Activated gamma-delta T cell treated with anti-CD3 and anti-CD28 coated beads, Interleukin-2, amount 50 U/mL, for 16 hours (primary cell): ENCODE measurements at places on chromosomes 7 and 10.

GRCh38 chr7:97313900-97314299, 196.4 kb downstream of the SDHAF3 start:
- no peak for DNase-seq

GRCh38 chr10:88408096-88408495, 175.0 kb downstream of the RNLS start:
- no peak for DNase-seq

DNA sequence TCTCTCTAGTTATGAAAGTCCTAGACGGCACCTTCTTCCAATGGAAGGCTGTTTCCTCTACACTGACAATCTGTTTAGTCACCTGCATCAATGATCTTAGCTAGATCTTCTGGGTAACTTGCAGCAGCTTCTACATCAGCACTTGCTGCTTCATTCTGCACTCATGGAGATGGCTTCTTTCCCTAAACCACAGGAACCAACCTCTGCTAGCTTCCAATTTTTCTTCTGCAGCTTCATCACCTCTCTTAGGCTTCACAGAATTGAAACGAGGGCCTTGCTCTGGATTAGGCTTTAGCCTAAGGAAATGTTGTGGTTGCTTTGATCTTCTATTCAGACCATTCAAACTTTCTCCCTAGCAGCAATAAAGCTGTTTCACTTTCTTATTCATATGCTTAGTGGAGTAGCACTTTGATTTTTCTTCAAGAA, 24.6 kb downstream of the NAMPT start:
- no peak for DNase-seq

GRCh38 chr10:29767968-29768367, 133.2 kb upstream of the SVIL start:
- DNase-seq, result no peak

DNA sequence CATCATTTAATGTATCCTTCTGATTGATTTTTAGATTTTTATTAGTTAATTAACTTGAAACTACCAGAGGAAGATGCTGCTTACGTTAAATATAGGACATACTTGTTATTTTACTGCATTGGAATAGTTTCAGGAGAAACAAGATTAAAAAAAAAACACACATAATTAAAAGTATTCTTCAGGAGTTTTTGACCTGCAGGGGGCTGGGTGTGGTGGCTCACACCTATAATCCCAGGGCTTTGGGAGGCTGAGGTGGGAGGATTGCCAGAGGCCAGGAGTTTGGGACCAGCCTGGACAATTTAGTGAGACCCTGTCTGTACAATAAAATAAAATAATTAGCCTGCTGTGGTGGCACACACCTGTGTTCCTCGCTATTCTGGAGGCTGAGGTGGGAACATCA, 10.7 kb downstream of the CBLL1 start:
- no peak for DNase-seq

- no peak for DNase-seq
Measured at GRCh38 chr10:112945811-112946210, 4.2 kb upstream of the TCF7L2 start.

- no peak for DNase-seq
Measured at GRCh38 chr10:110754375-110755105, 110.4 kb downstream of the RBM20 start.

GRCh38 chr7:74092964-74093471, 9.4 kb downstream of the LIMK1 start:
- no peak for DNase-seq

DNA sequence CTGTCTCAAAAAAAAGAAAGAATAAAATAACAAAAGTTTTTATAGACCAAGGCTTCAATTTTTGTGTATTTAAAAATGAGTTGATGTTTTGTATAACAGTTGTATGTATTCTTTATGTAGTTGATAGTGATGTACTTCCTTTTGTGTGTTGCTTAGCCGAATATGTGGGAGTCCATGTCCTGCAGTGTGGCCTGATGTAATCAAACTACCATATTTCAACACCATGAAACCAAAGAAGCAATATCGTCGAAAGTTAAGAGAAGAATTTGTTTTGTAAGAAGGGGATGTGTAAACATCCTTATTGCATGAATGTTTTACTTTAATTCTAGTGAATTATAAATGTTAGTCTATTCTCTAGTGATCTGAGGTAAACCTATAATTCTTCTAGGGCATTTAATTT, 56.6 kb downstream of the MPLKIP start:
- DNase-seq, result no peak

DNA sequence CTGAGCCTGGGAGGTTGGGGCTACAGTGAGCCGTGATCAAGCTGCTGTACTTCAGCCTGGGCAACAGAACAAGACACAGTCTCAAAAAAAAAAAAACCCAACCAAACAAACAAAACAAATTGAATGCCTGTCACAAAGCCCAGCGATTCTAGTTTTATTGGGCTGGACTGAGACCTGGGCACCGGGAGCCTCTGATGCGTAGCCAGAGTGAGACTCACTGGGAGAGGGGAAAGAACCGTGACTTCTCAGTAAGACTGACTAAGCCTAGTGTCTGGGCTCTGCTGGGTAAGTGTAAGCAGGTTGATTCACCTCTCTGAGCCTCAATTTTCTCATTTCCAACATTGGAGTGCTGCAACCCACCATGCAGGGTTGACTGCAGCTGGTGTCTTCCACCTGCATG, 10.1 kb upstream of the LEP start:
- DNase-seq, result no peak

GRCh38 chr10:50291261-50291850, 40.0 kb upstream of the ASAH2 start:
- DNase-seq, result no peak

DNA sequence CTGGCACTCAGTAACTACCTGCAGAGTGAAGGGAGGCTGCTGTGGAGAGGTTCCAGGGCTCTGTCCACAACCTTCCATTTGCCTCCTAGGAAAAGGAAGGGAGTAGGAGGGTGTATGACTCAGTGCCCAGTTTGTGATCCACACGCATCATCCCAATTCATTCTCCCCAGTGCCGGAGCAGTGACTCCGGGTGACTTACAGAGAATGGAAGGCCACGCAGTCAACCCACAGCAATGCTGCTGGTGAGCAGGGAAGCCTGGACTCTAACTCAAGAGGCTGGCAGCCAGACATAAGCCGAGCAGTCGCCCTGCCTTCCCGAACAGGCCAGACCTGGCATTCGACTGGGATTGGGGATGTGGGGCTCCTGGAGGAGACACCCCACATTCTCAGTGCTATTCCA, 139.9 kb downstream of the SH3PXD2A start:
- DNase-seq, result no peak

DNA sequence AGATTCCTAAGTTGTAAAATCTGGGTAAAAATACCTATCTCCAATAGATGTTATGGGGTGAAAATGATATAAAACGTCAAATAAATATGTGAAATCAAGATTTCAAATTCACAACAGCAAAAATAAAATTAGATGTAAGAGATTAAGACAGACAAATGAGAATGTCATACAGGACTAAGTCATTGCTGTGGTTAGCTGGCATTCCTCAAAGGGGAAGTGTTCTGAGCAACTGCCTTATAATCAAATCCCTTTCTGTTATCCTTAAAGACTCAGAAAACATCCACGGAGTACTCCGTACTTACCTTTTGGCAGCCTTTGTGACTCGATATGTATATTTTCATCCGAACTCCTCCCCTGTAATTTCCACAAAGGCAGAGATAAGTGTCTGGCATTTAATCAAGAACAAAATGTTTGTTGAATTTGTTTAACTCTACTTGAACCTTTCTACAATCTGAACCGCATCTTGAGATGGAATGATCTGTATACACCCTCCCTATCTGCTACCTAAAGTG, 559.6 kb downstream of the GATA3 start:
- no peak for DNase-seq

GRCh38 chr7:70704831-70705346, 427.1 kb upstream of the GALNT17 start:
- DNase-seq, result no peak

GRCh38 chr10:70167246-70167645, 3.1 kb downstream of the SAR1A start:
- no peak for DNase-seq

DNA sequence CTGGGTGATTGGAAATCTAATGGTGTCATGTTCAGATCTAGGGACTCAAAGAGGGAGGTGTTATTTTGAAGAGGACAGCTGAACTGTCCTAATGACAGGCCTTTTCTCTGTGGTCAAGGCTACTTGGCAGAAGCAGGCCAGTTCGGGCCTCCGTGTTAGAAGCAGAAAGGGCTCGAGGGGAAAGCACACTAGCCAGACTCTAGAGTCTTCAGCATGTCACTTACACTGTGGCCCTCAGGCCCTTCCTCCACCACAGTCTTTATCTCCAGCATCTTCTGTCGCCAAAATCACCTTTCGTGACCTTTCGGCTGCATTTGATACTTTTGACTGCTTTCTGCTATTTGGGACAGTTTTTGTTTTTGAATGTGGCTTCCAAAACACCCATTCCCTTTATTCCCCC, 123.3 kb downstream of the CNNM2 start:
- no peak for DNase-seq

DNA sequence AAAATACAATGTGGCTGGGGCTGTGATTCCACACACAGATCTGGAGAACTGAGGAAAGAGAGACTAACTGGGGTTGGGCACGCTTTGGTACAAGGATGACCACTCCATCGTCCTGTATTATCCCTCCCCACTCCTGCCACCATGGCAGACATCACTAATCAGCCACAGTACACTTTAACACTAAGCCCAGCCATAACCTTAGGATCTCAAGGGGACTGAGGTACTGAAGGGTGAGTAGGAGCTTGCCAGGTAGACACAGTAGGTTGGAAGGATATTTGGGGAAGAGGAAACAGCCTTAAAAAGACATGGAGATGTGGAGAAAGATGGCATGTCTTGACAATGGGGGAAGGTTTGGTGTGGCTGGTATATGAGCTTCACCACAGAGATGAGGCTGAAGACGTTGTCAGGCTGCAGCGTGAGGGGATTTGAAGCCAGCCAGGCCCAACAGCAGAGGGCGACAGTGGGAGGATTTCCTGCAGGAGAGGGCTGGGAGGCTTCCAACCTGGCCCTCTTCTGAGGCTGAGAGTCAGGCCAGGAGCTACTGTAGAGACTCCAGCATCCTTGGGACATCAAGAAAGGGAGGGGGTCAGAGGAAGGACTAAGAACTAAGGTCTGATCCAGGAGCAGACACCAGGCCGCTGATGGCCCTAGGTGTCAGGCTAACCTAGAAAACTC, 58.6 kb upstream of the COL13A1 start:
- DNase-seq, result no peak

DNA sequence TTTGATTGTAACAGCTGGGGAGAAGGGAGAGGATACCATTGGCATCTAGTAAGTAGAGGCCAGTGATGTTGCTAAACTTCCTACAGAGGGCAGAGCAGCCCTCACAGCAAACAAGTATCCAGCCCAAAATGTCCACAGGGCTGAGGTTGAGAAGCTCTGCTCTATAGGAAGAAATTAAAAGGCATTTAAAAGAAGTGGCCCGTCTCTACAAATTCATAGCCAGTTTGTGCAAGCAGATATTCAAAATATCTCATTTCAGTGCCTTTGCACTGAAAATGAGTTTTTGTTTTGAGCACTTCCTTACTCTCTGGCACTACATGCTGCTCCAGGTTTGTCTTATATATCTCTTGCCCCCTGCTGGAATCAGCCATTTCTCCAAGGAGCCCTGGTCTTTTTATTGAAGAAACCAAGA, 330.0 kb downstream of the BBS9 start:
- DNase-seq, result no peak
